ENCODE measurements at places on chromosomes 11 and 22.

DNA sequence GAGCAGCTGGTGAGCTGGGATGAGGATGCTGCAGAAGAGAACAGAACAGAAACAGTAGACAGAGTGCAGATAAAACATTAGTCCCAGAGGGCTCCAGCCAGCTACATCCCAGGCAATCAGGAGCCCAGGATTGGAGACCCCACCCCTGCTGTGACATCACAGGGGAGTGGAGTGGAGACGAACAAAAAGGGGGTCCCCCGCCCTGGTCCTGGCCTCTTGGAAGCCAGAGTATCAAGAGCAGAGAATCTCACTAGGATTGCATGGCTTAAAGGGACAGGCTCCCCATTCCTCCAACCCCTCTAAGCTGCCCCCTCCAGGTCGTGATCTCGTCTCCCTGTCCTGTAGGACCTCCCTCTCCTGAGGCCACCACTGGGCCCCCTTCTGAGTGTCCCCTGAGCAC, at the start of gene P2RX3:
Gene P2RX3 (plus strand): TSS at position 211 of the 400 bp plus-strand sequence. CDS start 199 bp downstream, outside the sequence.
- DNase-seq: no peak

DNA sequence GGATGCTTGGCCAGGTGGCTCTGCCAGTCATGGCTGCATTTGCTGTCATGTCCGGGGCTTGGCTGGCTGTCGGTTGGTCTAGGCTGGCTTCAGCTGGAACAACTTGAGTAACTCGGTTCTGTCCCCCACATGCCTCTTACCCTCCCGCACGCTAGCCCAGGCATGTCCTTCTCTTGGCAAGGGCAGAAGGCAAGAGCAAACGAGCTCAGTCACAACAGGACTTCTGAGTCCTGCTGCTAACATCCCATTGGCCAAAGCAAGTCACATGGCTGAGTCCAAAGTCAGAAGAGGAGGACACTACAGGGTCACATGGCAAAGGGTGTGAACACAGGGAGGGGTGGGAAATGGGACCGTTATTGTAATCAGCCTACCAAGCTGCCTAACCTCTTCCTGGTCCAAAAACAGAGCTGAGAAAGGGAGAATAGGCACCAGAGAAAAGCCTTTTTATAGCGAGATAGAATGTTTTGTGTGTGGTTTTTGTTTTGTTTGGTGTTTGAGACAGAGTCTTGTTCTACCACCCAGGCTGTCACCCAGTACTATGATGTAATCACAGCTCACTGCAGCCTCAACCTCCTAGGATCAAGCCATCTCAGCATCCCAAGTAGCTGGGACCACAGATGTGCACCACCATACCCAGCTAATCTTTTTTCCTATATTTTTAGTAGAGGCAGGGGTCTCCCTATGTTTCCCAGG, 81.9 kb downstream of the MN1 start:
- DNase-seq: no peak

DNA sequence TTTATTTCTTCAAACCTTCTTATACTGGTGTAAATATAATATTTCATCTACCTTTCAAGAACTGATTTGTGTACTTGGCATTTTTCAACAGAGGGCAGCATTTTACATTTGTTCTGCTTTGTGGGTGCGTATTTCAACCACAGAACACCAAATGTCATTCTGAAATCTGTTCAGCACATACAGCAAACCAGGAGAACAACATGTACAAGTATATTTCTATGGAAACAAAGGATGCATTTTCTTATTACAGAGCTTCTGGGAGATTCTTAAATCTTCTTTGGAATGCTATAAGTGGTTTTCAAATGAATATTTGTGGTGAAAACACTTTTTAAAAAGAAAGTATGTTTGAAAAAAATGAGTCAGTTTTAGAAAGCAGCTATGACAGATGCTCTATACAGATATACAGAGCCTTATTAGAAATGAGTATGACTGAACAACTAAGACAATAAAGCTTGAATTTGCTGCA, 946.0 kb downstream of the FAM181B start:
- DNase-seq: peak; percentile 3

GRCh38 chr22:37056246-37056645, 4.7 kb downstream of the KCTD17 start:
- DNase-seq: no peak

DNA sequence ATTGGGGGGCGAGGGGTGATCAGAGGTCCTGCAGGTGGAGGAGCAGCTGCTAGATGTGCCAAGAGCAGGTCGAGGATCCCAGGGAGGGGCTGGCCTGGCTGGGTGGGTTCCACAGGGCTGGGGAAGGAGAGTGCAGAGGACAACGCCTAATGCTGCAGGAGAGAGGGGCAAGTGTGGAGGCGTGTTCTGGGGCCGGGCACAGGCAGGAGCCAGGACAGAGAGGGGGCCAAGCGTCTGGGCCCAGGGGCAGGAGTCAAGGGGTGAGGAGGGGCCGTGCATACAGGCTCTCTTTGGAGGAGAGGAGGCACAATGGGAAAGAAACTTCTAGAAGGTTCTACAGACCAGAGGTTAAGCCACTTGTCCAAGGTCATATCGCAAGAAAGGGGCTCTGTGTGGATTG, 26.7 kb upstream of the FGF19 start:
- DNase-seq: no peak

- no peak for DNase-seq
Observed at GRCh38 chr11:119706887-119707286, 22.1 kb downstream of the NECTIN1 start.

GRCh38 chr22:38230108-38230825, 28.5 kb downstream of the MAFF start:
- DNase-seq: no peak

DNA sequence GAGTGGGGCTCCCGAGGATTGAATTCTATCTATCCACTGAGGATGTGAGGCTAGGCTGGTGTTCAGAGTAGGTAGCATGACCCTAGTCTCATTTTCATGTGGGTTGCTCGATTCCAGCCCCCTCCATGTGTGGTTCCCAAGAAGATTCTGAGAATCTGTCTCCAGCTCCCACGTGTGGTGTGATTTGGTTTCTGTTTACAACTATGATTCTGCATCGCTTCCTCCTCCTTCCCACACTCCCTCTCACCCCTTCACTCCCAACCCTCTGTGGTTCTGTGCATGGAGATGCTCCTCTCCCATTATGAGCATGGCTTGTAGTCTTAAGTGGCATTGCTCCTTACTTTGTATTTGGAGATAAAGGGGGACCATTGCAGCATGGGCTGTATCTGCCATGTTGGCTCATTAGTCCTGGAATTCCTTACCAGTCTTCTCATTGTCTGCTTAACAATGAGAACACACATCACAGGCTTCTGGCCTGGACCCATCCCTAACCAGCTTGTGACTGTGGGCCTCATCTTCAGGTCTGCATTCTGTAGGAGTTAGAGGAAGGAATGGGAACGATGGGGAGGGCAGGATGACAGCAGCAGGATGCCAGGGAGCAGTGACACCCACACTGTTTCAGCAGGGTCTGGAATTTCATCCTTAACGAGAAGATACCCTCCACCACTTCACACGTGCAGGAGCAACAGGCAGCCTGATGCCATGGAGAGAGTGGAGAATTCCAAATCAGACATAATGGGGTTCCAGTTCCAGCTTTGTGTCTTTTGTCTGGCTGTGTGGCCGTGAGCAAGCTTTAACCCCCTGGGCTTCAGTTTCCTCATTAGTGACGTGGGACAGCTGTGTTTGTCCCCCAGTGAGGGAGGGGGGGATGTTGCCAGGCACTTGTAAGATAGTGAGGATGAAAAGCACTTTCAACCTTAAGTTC, 86.0 kb downstream of the CCDC81 start:
- DNase-seq: no peak

- DNase-seq: no peak
Observed at GRCh38 chr22:32411402-32411801, 645 bp downstream of the RTCB start.

DNA sequence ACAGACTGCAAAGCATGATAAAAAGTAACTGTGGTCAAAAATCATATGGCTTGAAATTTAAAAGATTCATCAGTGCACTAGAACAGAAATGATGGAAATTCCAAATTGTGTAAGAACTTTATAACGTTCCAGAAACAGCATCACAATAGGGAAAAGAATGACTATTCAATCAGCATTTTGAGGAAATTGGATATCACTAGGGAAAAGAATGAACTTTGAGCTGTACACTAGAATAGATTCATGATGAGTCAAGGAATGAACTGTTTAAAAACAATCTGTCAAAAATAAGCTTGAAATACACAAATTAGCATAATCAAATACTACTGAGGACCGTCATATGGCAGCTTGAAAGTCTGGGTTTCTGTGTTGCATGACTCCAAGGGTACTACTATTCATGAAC, 20.5 kb upstream of the HEPHL1 start:
- no peak for DNase-seq

DNA sequence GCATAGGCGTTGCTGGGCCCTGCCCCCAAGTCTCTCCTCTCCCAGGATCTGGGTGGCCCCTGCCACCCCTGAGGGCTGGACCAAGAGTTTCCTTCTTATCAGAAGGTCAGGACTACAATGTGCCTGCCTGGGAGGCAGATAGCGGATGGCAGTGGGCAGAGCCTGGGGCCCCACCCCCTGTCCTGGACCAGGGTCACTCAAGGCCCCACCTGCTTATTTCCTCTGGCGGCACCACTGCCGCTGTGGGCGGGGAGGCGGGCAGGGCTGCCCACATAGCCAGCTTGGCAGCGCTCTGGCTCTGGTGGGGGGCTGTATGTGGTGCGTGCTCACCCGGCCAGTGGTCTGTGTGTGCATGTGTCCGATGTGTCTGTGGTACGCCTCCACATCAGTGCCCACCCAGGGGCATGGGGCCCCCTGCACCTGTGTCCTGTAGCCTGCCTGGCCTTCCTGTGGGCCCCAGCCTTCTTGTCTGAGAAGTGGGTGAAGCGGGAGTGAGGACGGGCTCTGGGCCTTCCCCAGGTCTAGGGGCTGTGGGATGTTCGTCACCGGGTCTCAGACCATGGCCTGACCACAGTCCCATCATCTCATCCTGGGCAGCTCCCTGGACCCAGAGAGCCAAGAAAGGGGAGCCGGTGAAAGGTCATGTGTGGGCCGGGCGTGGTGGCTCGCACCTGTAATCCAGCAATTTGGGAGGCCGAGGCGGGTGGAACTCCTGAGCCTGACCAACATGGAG, 3.0 kb downstream of the GAS2L1 start:
- DNase-seq: no peak

GRCh38 chr22:49142891-49143290, 684.8 kb downstream of the BRD1 start:
- no peak for DNase-seq

DNA sequence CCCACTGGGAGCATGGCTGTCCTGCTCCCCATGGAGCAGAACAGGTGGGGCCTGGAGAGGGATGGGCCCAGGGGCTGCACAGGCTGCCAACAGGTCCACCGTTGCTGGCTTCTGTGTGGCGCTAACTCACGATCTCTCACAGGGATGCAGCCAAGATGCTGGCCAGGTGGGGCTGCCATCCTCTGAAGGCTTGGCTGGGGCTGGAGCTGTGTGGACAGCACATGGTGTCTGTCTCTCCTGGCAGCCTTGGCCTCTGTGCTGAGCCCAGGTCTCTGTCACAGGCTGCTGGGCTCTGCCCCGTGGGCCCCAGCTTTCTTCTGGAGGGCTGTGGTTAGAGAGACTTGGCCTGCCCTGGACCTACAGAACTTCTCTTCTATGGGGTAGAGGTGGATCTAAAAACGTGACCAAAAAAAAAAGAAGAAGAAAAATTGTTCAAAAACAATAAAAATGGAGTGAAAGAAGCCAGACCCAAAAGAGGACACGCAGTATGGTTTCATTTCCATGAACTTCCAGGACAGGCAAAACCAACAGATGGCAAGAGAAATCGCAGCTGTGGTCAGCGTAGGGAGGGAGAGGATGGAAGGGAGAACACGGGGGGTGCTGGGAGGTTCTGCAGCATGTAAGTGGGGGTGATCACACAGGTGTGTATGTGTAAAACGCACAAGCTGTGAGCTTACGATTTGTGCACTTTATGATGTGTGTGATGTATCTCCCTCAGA, 12.2 kb downstream of the PARVG start:
- DNase-seq: no peak

DNA sequence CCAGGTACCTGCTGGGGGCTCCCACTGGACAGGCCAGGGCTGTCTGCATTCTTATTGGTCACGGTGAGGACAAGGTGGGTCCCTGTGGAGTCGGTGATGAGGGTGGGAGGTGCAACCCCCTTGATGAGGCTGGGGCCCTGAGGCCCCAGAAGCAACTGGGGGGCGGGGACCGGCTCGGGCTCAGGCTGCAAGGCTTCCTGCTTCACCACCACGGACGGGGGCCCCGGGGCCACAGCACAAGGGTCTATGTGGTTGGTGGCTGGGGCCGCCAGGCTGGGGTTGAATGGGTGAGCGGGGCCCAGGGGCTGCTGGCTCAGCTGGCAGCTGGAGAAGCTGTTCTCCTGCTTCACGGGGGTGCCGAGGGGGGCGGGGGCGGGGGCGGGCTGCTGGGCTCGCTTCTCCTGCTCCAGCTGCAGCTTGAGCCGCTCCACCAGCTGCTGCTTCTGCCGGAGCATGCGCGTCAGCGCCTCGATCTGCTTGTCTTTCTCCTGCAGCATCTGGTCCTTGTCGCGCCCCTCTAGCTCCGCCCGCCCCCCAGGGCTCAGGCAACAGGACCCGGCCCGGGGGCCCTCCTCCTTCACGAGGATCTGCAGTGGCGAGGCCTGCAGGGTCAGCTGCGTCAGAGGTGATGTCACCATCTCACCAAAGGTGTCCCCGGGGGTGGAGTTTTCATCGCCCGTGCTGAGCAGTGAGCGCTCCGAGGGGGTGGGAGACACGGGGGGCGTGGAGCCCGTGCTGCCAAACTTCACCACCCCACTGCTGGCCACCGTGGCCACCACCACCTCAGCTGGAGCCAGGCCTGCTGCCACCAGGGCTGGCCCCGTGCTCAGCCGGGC, 48.2 kb downstream of the SGSM3 start:
- DNase-seq: no peak

DNA sequence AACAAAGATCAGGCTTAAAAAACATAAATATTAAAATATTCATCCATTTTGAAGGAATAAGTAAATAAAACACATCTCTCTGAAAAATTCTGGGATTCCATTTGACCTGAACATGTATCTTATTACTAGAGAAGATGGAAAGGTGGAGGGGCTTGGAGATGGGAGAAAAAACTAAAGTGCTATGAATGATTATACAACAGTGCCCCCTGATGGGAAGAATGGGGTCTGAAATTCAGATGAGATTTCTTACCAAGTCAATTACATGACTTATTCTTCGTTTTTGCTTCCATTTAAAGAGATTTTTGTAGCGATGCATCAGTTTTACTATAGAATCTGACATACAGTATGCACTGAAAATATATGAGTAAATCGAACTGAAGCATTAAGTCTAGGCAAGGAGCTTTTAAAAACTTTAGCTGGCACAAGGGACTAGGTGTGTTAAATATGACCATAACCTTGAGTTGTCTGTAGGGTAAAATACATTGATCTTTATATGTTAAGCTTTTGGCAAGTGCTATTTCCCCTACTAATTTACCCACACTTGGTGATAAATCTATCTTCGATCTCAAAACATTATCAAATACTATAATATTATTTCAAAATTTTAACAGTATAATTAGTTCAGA, 718.8 kb downstream of the CNTN5 start:
- no peak for DNase-seq

- no peak for DNase-seq
Observed at GRCh38 chr22:25696763-25697162, 45.2 kb upstream of the MYO18B start.

GRCh38 chr22:38258895-38259294, 13.9 kb downstream of the TMEM184B start:
- no peak for DNase-seq
